ENCODE measurements at places on chromosomes 12 and 14.
A peak's percentile ranks its signal among the peaks of the same experiment; 100 is the strongest.

GRCh38 chr12:25960143-25960542 is 1.7 kb downstream of the RASSF8 start:
- no peaks in the 10 kb centered on the region for H3K27me3 ChIP-seq
- H3K27ac ChIP-seq, result peak overlapping the region; percentile 89
- H3K36me3 ChIP-seq, result no peaks in the 10 kb centered on the region
- H3K4me1 ChIP-seq, result no peaks in the 10 kb centered on the region
- H3K4me3 ChIP-seq, result peak overlapping the region; percentile 83

DNA sequence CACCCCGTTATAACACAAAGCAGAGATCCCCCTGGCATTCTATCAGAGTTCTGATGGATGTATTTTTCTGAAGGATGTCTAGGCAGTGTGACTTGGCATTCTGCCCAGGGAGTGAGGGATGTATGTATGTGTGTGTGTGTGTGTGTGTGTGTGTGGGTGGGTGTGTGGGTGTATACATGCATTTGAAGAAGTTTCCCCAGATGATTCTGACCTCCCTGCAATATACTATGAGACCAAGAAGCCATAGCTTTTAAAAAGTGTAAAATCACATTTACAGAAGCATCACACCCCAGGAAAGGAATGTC is 59.7 kb upstream of the NAP1L1 start:
- H3K4me3 ChIP-seq, result no peak overlapping the region
- H3K27ac ChIP-seq, result no peak overlapping the region
- no peak for DNase-seq
- H3K36me3 ChIP-seq, result no peaks in the 10 kb centered on the region
- H3K27me3 ChIP-seq, result no peaks in the 10 kb centered on the region

DNA sequence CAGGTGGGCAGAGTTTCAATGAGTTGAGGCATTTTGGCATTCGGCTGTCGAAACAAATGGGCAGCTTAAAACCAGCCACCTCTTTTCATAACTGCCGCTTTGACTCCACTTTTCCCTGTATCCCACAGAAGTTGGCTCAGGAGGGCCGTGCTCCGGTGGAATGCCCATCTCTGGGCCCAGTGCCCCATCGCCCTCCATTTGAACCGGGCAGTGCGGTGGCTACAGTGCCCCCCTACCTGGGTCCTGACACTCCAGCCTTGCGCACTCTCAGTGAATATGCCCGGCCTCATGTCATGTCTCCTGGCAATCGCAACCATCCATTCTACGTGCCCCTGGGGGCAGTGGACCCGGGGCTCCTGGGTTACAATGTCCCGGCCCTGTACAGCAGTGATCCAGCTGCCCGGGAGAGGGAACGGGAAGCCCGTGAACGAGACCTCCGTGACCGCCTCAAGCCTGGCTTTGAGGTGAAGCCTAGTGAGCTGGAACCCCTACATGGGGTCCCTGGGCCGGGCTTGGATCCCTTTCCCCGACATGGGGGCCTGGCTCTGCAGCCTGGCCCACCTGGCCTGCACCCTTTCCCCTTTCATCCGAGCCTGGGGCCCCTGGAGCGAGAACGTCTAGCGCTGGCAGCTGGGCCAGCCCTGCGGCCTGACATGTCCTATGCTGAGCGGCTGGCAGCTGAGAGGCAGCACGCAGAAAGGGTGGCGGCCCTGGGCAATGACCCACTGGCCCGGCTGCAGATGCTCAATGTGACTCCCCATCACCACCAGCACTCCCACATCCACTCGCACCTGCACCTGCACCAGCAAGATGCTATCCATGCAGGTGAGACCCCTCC is 5.0 kb upstream of the RNU7-1 start:
- H3K4me1 ChIP-seq, result peaks cover 27% of the 10 kb centered on the region
- H3K4me3 ChIP-seq, result peak overlapping the region; percentile 69
- H3K27me3 ChIP-seq, result no peaks in the 10 kb centered on the region
- no peaks in the 10 kb centered on the region for H3K36me3 ChIP-seq
- peak overlapping the region; percentile 96 for H3K27ac ChIP-seq

GRCh38 chr12:132578826-132579225 is 31.6 kb downstream of the LRCOL1 start:
- no peak overlapping the region for H3K27ac ChIP-seq
- H3K27me3 ChIP-seq, result no peaks in the 10 kb centered on the region
- DNase-seq, result no peak
- peaks cover 10% of the 10 kb centered on the region for H3K36me3 ChIP-seq
- H3K4me1 ChIP-seq, result no peaks in the 10 kb centered on the region

DNA sequence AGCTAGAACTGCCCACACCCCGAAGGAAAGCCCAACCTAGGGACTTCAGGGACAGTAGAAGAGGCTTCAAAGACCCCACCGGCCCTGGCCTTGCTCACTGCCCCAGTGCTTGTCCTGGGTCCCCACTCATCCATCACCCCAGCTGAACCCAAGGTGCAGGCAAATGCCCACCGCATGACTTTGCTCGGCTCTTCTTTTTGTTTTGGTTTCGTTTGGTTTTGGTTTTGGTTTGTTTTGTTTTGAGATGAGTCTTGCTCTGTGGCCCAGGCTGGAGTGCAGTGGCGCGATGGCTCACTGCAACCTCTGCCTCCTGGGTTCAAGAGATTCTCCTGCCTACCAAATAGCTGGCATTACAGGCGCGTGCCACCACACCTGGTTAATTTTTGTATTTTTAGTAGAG is 9.0 kb downstream of the CCDC85C start:
- no peak overlapping the region for H3K4me3 ChIP-seq
- no peaks in the 10 kb centered on the region for H3K36me3 ChIP-seq
- no peaks in the 10 kb centered on the region for H3K27me3 ChIP-seq
- H3K4me1 ChIP-seq, result peaks cover 14% of the 10 kb centered on the region
- H3K27ac ChIP-seq, result no peak overlapping the region
- DNase-seq, result no peak
